ENCODE measurements at places on chromosomes 12 and 14. TPM values are rescaled to one million over a fixed set of nuclear protein-coding genes. Genes with fewer than 3 reads are reported as not detected.

Gene VWF
- not detected for total RNA-seq

- no peak for DNase-seq
- no peak overlapping the region for H3K4me3 ChIP-seq
- H3K27me3 ChIP-seq = no peaks in the 10 kb centered on the region
Measured at GRCh38 chr12:71782017-71782416, 27.4 kb downstream of the RAB21 start.

- H3K27me3 ChIP-seq = no peaks in the 10 kb centered on the region
- no peaks in the 10 kb centered on the region for H3K4me1 ChIP-seq
- H3K36me3 ChIP-seq = no peaks in the 10 kb centered on the region
- no peak overlapping the region for H3K4me3 ChIP-seq
Measured at GRCh38 chr12:24393071-24393470, 443.6 kb upstream of the SOX5 start.

- DNase-seq = no peak
- H3K27ac ChIP-seq = no peak overlapping the region
- H3K27me3 ChIP-seq = peaks cover 4% of the 10 kb centered on the region
- H3K4me1 ChIP-seq = peaks cover 5% of the 10 kb centered on the region
- no peaks in the 10 kb centered on the region for H3K36me3 ChIP-seq
Measured at GRCh38 chr12:102879144-102879763, 37.8 kb downstream of the PAH start.

GRCh38 chr14:93286212-93286890 lies 46.5 kb downstream of the BTBD7 start:
- peaks cover 5% of the 10 kb centered on the region for H3K4me1 ChIP-seq
- H3K4me3 ChIP-seq = no peak overlapping the region
- peaks cover 9% of the 10 kb centered on the region for H3K36me3 ChIP-seq
- DNase-seq = no peak
